ENCODE measurements at places on chromosomes 5 and 9. TPM values are rescaled to one million over a fixed set of nuclear protein-coding genes. Genes with fewer than 3 reads are reported as not detected.

GRCh38 chr5:180640611-180640860, 8.9 kb downstream of the FLT4 start:
- DNase-seq: no peak

DNA sequence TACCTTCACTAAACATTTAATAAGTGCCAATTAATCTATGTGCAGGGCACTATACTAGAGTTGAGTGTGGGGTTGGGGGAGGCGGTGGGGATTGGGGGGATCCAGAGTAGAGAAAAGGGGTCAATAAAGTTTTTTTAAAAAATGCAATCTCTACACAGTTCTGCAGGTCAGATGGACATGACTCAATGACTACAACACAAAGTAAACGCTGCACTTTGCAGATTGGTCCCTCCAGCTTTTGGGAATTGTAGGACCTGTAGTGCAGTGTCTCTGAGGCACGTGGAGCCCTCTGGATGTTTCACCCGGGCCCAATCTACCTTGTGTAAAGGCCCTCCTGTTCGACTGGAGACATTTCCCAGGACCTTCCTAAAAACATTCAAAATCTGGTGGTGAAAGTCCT, 43.5 kb downstream of the SEMA6A start:
- DNase-seq: no peak

- no peak for DNase-seq
Measured at GRCh38 chr5:92050970-92051369, 667.9 kb upstream of the ARRDC3 start.

- DNase-seq: no peak
Measured at GRCh38 chr5:1257363-1257762, 32.2 kb downstream of the SLC6A18 start.

The ARL14EPL gene
- not detected for total RNA-seq
